ENCODE measurements at places on chromosomes 2 and 18.

DNA sequence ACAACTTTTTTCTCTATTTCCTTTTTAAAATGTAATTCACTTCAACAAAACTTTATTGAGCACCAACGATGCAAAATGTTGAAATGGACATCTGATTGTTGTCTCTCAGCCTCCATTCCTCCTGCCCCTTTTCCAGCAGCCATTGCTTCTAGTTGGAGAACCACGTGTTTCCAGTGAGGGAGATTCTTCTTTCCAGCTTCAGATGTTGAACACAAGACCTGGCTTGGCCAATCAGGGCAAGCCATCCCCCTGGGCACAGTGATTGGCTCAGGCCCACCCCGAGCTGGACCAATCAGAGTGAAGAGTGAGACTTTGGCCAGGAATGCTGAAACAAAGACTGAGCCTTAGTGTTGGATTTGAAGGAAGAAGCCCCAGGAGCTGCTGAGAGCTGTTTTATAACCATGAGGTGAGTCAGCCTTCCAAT is 59.0 kb downstream of the E2F6 start:
- DNase-seq, result peak; percentile 78

- DNase-seq, result no peak
Measured at GRCh38 chr2:100812573-100812972, 7.4 kb upstream of the NPAS2 start.

- no peak for DNase-seq
Measured at GRCh38 chr2:120489023-120489422, 143.1 kb downstream of the INHBB start.

DNA sequence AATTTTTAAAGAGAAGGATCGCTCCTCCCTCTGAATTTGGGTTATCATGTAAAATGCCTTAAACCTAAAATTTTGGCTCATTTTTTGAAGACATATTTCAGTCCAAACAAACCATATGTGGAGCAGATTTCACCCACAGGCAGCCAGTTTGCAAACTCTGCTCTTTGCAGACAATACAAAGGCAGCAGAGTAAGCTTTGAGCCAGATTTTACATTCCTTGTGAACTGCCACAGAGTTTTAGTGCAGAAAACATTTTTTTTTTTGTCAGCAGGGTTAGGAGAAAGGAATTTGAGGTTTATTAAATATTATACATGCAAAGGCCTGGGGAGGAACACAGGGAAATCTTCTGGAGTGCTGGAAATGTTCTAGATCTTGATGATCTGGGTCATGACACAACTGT is 171.9 kb upstream of the FN1 start:
- peak; percentile 20 for DNase-seq

GRCh38 chr2:237320801-237321560 is 93.0 kb downstream of the COL6A3 start:
- DNase-seq, result peak; percentile 73

GRCh38 chr2:157414050-157414449 is 29.8 kb downstream of the CYTIP start:
- no peak for DNase-seq

DNA sequence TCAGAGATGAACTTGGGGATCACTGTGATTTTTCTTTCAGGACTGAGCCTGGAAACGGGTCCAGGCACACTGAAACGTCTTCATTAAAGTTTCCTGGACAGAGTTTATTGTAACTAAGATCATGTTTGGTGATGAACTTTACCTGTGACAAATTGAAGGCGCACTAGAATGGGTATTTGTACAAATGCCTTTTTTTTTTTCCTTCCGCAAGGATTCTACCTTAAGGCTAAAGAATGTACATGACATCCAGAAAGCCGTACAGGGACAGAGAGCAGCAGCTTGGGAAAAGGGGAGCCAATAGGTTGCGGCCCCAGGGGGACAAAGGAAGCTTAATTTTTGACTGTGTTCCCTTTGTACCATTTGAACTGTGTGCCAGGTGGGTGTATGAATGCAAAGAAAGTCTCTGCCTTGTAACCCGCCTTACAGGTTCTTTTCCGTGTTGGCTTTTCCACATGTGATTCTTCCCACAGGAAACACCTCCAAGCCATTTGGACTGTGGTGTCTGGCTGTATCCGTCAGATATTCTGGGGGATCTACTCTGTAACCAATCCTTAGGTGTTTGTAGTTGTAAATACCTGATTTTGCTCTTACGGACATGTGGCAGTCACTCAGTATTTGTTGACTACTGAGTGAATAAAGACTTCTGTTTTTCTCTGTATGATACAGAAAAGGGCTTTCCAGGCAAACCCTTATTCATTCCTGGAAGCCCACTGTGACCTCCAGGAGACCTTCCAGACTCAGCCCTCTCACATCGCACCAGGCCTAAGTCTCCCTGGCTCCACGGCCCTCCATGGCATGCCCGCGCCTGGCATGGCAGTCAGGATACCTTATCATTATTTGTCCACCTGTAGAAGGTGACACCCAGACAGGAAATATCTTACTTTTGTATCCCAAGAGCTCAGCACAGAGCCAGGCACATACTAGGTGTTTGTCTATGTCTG is 1.1 kb downstream of the LRRFIP1 start:
- DNase-seq, result no peak

DNA sequence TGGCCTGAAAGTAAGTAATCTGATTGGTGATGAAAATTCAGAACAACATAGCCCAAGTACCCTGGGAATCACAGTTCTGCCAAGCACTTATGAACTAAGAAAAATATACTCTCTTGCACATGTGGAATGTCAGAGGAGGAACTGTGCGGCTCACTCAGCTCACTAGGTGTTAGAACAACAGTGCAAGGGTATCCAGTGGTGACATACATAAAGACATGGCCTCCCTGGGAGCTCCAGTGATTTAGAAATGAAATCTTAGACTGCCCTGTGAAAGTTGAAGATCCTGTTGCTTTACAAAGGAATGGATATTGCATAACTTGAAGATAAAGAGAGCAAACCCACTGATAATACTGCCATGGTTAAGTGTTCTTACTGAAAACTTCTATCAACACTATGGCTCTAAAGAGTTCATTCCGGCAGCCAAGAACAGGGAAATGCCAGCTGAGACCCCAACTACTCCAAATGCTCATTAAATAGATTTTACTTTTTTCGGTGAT is 246.2 kb downstream of the ARHGAP15 start:
- no peak for DNase-seq

DNA sequence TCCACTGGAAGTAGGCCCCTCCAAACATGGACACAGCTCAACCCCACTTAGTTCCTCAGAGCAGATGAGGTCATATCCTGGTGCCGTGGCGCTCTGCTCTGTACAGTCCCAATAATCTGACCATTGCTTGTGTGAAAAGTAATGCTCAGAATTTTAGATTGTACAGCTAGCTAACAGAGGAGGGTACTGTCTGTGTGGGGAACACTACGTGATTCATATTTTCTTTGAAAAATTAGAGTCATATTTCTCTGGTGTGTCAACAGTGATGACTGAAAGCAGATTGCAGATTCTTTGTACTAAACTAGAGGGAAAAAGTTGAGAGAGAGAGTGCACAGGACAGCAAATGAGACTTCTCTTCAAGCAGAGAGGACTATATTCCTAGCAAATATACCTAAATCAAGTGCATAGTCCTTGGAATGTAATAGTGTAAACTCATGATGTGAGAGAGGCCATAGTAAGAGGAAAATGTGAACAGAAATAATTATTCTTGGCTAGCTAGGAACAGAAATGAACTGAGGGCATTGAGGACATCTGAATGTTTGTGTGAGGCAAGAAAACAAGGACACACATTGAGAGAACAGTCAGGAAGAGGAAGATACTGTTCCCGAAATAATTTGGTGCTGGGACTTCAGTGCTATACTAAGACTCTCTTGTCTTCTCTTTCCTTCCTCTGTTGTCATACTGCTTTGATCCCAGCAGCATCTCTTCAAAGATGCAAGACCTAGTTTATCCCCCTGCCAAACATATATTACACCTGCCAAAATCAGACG is 157.0 kb upstream of the RND3 start:
- peak; percentile 76 for DNase-seq

DNA sequence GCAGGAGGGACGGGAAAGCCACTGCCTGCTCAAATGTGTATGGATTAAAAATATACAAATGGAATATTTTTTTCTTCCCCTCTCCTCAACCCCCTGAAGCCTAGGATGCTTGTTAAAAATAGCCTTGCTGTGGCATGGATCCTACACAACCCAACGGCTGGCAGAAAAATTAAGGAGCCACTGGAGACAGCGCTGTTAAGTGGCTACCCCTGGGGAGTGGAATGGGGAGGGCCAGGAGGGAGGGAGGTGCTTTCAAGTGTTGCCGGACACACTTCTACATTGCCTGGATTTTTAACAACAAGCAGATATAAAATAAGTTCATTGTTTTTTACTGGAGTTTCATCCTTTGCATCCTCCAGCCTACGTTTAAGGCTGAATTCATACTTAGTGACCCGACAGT is 66.6 kb downstream of the ZBTB7C start:
- no peak for DNase-seq

All from fibroblast of mammary gland (primary cell).